ENCODE measurements at places on chromosomes 12 and 14.

DNA sequence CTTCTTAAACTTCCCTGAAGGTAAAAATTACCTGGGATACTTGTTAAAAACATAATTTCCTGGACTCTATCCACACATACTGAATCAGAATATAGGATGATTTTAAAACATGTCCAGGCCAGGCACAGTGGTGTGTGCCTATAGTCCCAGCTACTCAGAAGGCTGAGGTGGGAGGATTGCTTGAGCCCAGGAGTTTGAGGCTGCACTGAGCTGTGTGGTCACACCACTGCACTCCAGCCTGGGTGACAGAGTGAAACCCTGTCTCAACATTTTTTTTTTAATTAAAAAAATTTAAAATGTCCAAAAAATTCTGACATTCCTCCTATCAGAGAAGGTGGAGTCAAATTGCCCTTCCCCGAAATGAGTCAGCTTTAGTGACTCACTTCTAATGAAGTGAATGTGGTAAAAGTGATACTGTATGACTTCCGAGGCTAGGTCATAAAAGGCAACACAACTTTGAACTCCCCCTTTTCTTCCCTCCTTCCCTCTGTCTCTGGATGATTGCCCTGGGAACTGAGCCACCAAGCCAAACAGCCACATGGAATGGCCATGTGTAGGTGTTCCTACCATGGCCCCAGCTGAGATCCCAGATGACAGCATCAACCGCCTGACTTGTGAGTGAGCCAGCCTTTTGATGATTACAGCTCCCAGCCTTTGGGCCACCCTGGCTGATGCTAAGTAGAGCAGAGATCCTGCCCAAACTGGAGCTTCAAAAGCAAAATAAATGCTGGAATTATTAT is 36.3 kb downstream of the LIMA1 start:
- DNase-seq: peak; percentile 90

DNA sequence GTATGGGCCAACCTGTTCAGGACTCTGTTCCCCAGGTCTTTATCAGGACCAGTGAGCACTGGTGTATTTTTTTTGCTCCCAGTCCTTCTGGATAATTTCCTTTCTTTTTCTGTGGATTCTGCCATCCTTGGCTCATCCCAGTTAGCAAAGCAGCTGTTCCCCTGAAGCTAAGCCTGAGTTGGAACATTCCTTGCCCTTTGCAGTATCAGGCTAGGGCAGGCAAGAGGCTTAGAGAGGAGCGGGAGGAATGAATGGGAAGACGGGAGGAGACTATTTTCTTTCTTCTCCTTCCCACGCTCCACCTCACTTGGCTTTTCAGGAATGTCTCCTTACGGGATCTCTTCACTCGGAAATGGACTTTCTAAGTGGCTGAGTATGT is 29.2 kb downstream of the ERG28 start:
- peak; percentile 82 for DNase-seq

GRCh38 chr12:109393437-109394345 is 46.0 kb downstream of the MYO1H start:
- DNase-seq: peak; percentile 87

- DNase-seq: no peak
Measured at GRCh38 chr12:15350643-15351042, 28.3 kb downstream of the PTPRO start.

DNA sequence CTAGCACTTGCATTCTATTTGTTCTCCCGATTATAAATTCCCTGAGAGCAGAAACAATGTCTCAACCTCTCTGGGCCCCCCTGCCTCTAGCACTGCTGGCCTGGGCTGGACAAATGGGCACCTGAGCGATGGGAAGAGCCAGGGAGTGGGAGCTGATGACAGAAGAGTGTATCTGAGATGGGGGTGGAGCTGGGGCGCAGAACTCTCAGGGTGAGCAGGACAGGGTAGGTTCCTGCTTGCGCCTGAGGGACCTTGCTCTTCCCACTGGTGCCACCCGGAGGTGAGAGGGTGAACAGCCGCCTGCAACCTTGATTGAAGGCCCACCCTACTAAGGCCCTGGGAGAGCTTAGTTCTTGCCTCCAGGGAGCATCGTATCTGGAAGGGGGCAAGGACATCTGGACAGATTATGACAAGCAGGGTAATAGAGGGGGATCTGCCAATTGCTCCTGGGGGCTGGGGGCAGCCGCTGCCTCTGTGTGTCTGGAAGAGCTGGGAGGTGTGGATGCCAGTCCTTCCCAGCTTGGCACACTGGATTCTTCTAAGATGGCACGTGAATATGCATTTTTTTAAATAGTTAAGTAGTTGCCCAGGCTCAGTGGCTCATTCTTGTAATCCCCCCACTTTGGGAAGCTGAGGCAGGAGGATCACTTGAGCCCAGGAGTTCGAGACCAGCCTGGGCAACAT is 43.0 kb upstream of the TSPAN9 start:
- peak; percentile 69 for DNase-seq

GRCh38 chr12:70463997-70464396 is 97.9 kb downstream of the KCNMB4 start:
- no peak for DNase-seq

DNA sequence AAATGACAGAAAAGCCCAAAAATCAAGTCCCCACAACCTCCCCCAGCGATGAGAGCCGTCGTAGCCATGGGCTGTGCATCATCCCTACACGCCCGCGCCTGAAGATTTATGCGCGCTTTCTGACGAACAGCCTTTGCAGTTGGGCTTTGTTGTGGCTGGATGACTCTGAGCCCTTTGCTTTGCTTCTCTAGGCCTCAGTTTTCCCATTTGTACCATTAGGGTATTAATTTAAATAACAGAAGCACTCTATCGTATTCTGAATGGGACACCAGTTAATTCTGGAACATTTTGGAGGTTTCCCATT is 24.2 kb downstream of the SFSWAP start:
- DNase-seq: no peak

GRCh38 chr12:4293299-4293965 is 19.9 kb downstream of the CCND2 start:
- no peak for DNase-seq

GRCh38 chr12:93645702-93646101 is 31.5 kb upstream of the CRADD start:
- no peak for DNase-seq

Measured in trophoblast cell (in vitro differentiated cells and primary cell).